ENCODE measurements at places on chromosomes 7 and 10.

DNA sequence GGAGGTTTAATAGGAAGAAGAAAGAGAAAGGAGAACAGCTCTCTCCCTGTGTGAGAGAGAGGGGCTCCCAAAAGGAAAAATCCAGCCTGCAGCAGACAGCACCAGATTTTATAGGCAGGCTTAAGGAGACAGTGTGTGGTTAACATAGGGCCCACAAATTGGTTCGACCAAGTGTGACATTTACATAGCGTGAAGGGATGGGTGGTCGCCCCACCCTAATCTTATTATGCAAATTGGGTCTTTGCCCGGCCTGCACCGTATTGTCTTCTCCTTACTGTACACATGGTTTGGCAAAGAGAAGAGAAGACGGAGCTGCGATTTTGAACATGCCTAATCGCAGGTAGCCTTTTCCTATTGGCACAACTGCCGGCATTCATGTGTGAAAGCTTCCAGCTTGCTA is 756.3 kb downstream of the NXPH1 start:
- peak; percentile 56 for DNase-seq

GRCh38 chr7:69018200-69018599 is 580.1 kb upstream of the AUTS2 start:
- DNase-seq = peak; percentile 56

GRCh38 chr10:106935978-106936451 is 228.5 kb downstream of the SORCS1 start:
- DNase-seq = no peak

DNA sequence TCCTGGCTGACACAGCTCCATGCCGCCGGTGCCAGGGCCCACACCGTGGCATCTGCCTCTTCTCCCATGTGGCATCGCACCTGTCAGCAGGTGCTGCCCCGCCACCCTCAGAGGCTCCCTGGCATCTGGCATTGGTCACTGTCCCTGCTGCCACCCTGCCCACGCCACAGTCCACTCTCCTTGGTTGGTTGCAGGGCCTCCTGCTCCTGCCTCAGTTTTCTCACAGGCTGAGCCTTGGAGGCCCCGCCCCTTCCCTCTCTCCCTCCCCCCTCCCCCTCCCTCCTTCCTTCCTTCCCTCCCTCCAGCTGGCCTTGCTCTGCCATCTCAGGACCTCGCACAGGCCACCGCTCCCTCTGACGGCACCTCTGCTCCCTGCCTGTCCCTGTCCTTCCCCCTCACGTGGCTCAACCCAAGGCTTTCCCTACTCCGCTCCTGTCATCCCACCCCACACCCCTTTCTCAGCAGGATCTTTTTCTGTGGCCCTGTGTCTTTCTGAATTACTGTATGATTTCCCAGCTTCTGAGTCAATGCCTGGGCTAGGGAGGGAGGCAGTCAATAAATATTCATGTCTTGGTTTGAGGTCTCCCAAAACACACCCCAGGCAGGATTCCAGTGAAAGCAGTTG is 87.4 kb downstream of the INPP5A start:
- no peak for DNase-seq

DNA sequence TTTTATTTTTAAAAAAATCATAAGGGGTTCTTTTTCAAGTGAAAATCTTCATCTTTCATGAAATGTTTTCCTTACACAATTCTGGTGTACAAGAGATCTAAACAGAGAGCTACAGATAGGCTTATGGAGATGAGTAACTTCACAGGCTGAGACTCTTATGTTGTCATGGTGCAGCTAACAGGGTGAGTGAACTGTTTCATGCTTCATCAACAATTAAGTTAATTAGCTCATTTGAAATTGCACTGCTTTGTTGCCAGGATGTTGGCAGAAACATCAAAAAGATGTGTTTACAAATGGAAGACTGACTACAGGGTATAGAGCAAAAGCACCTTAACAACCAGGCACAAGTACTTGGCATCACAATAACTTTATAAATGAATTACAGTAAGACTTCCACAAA is 230.8 kb downstream of the FOXP2 start:
- no peak for DNase-seq

- no peak for DNase-seq
Measured at GRCh38 chr7:158166386-158167340, 421.0 kb downstream of the PTPRN2 start.

- DNase-seq = no peak
Measured at GRCh38 chr7:32059289-32060011, 10.8 kb downstream of the PDE1C start.

DNA sequence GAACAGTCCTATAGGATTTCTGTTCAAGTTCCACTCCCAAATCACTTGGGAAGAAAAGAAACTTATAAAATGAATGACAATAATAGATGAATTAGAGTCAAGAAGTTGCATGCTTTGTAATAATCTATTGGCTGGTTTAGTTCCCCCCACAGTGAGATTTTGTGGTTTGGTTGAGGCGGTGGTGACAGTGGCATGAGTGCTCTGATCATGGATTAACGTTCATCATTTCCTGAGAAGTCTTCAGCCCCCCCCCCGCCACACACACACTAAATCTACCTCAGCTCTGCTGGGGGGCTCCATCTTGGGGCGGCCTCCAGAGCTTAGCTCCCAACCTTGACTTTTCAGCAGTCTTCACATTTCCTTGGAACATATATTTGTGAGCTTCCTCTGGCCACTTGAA is 121.7 kb downstream of the ABCA13 start:
- DNase-seq = no peak

GRCh38 chr7:135862586-135863340 is 114.2 kb upstream of the FAM180A start:
- DNase-seq = peak; percentile 54

DNA sequence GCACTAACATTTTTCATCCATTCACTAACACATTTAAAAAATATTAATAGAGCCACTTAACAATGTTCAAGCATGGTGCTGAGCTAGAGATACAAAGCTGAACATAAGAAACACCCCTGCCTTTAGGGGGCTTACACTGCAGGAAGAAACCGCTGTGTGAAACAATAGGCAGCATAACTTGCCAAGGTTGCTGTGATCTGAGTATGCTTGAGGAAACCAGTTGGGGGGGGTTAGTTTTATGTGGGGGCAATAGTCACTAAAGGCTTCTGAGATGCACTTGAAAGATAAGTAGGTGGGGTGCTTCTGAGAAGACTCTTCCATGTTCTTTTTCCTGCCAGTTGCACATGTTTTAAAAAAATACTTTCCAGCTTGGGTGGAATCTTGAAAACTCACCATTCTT is 2.8 kb downstream of the RBM17 start:
- no peak for DNase-seq

- DNase-seq = no peak
Measured at GRCh38 chr7:100583132-100584053, 2.5 kb downstream of the LRCH4 start.

DNA sequence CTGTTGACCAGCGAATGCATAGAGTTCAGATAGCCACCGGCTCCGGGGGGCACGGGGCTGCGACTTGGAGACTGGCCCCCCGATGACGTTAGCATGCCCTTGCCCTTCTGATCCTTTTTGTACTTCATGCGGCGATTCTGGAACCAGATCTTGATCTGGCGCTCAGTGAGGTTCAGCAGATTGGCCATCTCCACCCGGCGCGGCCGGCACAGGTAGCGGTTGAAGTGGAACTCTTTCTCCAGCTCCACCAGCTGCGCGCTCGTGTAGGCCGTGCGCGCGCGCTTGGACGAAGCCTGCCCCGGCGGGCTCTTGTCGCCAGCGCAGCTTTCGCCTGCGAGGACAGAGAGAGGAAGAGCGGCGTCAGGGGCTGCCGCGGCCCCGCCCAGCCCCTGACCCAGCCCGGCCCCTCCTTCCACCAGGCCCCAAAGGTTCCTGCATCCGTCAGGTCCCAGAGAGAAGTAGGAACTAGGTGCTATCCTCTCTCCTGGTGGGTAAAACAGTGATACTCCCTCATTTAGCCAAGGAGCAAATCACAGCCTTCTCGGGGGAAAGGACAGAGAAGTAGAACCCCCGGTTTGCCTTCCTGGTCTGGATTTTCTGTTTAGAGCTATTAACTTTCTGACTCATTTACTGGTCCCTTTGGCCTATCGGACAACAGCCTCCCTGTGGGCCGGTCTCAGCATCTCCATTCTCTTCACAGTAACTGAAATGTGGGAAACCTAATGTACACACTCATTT is 6.1 kb upstream of the HOXA2 start:
- peak; percentile 57 for DNase-seq

DNA sequence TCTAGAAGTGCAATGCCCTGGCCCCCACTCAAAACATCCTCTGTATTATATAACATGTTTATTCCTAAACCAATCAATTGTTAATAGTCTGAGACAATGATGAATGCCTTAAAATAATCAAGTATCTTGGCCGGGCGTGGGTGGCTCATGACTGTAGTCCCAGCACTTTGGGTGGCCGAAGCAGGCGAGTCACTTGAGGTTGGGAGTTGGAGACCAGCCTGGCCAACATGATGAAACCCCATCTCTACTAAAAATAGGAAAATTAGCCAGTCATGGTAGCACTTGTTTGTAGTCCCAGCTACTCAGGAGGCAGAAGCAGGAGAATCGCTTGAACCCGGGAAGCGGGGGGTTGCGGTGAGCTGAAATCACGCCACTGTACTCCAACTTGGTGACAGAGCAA is 29.4 kb upstream of the CACNA2D1 start:
- no peak for DNase-seq

DNA sequence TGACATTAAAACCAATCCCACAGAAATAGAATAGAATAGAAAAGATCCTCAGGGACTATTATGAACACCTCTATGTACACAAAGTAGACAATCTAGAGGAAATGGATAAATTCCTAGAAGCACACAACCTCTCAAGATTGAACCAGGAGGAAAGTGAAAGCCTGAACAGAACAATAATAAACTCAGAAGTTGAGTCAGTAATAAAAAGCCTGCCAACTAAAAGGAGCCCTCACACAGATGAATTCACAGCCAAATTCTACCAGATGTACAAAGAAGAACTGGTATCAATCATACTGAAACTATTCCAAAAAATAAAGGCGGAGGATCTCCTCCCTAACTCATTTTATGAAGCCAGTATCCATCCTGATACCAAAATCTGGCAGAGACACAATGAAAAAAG is 220.3 kb upstream of the HPS1 start:
- no peak for DNase-seq

DNA sequence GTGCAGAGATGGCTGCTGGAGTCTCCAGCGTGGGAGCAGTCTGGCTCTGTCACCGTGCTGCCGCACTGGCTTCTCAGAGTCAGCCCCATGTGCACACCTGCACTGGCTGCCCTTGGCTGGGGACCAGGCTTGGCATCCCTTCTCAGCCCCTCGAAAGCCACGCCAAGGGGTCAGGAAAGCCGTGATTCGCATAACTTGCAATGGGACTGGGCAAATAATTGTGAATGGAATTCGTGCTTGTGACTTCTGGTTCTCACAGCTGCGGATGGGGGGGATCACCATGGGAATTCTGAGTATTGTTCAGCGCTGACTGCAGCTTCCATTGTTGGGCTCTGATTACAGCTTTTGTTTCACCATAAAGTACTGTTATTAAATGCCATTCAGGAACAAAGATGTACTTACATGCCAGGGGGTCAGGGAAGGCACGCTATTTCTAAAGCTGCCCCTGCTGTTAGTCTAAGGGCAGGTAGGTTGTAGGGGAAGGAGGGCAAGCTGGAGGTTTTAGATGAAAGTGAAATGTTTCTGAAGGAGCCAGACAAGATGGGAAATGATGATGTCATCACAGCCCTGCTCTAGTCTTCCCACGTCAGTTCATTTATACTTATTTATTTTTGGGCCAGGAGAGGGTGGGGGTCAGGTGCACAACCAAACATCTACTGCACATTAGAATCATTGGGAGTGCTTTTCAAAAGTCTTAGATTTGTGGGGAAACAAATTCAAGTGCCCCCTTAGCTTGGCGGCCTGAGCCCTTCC is 5.8 kb upstream of the PLEKHA1 start:
- DNase-seq = no peak
